ENCODE measurements at places on chromosomes 16 and 17.

GRCh38 chr16:72240466-72240865, 68.5 kb upstream of the PMFBP1 start:
- no peak for DNase-seq

DNA sequence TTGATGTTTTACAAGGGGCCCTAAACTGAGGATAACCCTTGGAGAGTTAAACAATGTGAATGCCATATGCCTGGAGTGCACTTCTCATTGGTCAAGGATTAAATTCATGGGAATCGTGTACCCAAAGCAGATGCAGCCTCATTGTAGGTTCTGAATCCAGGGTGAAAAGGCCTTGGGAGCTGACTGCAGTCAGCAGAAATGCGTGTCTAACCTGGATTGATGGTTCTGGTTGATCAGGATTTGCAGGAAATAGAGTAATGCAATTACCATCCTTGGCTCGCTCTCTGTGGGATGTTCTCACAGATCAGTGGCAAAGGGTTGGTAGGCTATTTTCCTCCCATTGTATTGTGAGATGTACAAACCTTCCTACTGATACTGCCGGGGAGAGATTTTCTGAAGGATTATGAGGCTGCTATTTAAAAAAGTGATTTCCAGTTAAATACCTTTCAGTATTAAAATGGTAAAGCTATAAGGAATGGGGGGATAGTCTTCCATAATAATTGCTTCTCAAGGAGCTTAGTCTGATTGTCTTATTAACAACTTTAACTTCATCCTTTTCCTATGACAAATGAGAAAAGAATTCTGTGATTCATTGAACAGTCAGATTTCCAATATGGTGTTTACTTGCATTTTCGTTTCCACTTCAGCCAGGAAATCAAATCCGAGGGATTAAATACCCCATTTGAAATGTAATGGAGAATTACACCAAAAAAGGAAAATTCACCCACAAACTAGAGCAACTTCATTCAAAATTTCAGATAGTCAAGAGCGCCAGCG, 1028.1 kb upstream of the EEF2KMT start:
- DNase-seq: no peak

- no peak for DNase-seq
Measured at GRCh38 chr16:75121949-75122568, 5.5 kb upstream of the LDHD start.

DNA sequence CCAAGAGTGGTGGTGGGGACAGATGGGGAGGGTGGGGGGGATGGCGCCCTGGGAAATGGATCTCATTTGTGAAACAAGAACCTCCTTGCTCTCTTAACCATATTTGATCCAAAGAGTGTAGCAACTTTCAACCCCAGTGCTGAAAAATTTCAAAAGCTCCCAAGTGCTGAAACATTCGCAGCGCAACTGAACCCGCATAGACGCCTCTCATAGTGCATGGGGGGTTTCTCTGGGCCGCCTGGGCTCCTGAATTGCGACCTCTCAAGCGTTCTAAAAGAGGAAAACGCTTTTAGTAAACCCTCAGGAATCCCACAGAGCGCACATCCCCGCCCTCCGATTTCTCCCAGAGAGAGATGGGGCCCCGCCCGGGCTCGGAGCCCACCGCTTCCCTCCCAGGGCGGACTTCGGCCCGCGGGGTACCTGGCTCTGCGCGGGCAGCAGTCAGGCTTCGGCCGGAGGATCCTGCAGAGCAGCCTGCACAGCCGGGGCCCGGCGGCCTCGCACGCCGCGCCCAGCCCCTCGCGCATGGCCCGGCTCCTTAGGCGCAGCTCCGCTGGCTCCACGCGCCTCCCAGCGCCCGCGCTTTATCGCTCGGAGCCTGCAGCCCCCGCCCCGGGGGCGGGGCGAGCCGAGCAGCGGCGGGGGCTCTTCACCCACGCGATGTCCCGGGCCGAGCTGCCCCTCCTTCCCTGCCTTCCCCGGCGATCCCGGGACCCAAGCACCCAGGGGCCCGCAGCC, 7.0 kb downstream of the NOS2 start:
- no peak for DNase-seq
